Motor neuron (in vitro differentiated cells): ENCODE measurements at places on chromosomes 11 and 22.
A peak's percentile ranks its signal among the peaks of the same experiment; 100 is the strongest.

DNA sequence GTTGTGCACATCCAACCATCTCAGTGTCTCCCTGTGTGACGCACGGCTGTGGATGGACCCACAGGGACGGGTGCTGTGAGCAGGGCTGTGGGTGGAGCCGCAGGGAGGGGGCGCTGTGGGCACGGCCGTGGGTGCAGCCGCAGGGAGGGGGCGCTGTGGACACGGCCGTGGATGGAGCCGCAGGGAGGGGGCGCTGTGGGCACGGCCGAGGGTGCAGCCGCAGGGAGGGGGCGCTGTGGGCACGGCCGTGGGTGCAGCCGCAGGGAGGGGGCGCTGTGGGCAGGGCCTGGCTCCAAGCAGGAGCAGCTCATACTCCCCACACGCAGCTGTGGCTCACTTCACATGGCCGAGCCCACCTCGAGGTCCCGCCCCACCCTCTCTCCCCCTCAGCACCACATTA, 6.0 kb upstream of the MAPK11 start:
- no peak for ATAC-seq

DNA sequence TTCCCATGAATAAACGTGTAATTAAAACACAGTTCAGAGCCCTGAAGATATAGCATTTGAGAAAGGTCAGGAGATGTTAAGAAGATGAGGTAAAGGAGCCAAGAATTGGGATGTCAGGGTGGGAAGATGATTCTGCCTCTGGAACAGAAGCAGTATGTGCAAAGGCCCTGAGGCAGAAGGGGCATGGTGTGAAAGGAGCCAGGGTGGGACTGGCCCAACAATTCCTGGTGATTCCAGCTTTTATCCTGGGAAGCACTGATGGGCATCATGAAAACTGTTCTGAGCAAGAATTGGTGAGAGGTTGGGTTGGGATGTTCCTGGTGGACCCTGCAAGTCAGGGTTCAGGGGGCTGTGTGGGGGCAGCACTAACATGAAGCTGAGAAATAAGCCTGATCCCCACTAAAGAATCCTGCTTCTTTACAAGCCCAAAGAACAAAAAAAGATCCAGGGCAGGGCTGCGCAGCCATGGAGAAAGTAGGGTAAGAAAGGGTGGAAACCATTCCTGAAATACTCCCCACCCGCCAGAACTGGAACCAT, 2.5 kb upstream of the FXYD6 start:
- no peak for ATAC-seq

DNA sequence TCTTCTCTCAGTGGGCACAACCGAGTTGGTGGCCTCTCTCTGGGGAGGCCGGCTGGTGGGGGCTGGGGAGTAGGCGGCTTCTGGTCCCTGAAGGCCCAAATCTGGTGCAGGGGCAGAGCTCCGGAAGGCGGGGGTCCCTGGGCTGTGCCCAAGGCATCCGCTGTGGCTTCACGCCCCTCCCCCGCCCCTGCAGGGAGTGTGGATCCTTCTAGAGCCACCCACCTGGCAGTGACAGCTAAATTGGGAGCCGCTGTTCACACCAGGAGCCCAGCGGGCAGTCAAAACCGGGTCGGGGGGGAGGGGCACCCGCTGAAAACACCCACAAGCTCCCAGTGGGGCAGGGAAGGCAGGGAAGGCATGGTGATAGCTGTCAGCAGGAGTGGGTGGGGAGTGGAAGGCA, 4.6 kb upstream of the RTN4R start:
- no peak for ATAC-seq

GRCh38 chr11:34234086-34234740, 123.6 kb downstream of the ABTB2 start:
- ATAC-seq, result peak; percentile 97

DNA sequence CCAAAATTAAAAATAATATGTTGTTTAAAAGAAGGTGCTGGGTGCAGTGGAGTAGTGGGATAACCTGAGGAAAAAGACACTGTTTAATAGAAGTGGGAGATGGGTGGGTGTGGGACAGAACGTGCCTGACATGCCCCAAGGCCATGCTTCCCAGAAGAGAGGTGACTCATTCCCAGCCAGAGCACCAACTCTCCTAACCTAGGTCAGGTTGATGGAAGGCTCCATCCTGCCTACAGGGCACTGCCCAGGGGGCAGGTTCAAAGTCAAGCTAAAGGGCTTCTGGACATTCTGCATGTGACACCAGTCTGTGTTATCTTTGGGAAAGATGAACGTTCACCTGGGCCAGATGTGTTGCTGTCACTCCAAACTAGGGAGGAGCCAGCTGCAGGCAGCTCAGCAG, 453.1 kb downstream of the SOX6 start:
- no peak for ATAC-seq
